Cerebellar nuclear complex (tissue), 1 donor: ENCODE measurements at places on chromosomes 6 and 20.

DNA sequence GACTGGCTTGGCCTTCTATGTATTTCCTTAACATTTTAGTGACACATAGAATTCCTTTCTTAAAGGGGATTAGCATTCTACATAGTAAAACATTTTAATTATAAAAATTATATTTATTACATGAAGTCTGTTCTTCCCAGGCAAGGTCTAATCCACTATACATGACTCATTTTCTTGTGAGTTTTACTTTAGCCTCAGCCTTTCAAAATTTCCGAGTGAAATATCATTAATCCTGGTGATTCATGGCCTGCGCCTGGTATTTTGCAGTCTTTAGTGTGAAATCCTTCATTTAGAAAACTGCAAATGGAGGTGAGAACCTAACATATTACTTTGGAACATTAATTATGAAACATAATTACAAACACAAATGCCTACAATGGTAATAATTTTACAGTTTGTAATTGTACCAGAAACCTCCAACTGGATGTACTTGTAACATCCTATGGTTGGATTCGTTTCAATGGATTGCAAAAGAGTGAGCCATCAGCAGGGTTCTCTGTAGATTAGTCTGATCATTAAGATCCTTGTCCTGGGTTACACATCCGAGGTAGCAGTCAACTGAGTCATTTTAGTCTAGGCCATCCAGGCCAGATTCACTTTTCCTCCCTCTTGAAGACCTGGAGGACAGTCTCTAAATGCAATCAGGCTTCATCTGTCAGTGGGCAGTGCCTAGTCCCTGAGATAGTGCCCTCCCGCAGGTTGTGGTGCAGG lies 272.0 kb downstream of the PACRG start:
- DNase-seq: no peak

- DNase-seq: no peak
Measured at GRCh38 chr6:81088145-81088544, 664.3 kb downstream of the TENT5A start.

- DNase-seq: no peak
Measured at GRCh38 chr6:159203304-159204005, 34.3 kb downstream of the FNDC1 start.

GRCh38 chr6:13188306-13188705 lies 140.0 kb downstream of the TBC1D7 start:
- no peak for DNase-seq

DNA sequence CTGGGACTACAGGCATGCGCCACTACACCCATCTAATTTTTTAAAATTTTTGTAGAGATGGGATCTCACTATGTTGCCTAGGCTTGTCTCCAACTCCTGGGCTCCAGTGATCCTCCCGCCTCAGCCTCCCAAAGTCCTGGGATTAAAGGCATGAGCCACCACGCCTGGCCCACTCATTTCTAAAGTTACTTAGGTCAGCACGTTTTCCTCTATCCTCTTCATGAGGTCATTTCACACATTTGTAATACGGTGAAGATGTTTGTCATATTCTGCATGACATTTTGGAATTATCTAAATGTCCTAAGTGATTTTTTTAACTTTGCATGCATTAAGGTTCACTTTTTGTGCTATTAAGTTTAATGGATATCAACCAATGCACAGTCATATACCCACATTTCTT lies 11.9 kb upstream of the SOX12 start:
- DNase-seq: no peak

- DNase-seq: no peak
Measured at GRCh38 chr6:90605749-90606340, 19.0 kb upstream of the MAP3K7 start.

DNA sequence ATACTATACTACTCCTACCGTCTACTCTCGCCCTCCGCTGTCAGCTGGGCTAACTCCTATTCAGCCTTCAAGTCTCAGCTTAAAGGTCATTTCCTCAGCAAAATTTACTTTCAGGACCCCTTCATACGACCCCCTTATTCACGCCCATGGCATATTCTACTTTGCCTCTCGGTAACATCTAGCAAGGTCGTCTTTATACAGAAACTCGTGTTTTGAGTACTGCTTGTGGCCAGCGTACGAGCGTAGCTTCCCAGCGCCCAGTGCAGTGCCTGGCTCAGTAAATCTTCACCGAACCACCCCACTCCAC lies 546 bp downstream of the CRNKL1 start:
- no peak for DNase-seq

GRCh38 chr20:46430921-46431712 lies 24.7 kb upstream of the ELMO2 start:
- DNase-seq: no peak

- no peak for DNase-seq
Measured at GRCh38 chr6:130858498-130859160, 31.4 kb downstream of the SMLR1 start.
